Activated CD4-positive, alpha-beta T cell treated with anti-CD3 and anti-CD28 coated beads, Interleukin-2, amount 50 U/mL, for 24 hours (primary cell): ENCODE measurements at places on chromosomes 6 and 20.

DNA sequence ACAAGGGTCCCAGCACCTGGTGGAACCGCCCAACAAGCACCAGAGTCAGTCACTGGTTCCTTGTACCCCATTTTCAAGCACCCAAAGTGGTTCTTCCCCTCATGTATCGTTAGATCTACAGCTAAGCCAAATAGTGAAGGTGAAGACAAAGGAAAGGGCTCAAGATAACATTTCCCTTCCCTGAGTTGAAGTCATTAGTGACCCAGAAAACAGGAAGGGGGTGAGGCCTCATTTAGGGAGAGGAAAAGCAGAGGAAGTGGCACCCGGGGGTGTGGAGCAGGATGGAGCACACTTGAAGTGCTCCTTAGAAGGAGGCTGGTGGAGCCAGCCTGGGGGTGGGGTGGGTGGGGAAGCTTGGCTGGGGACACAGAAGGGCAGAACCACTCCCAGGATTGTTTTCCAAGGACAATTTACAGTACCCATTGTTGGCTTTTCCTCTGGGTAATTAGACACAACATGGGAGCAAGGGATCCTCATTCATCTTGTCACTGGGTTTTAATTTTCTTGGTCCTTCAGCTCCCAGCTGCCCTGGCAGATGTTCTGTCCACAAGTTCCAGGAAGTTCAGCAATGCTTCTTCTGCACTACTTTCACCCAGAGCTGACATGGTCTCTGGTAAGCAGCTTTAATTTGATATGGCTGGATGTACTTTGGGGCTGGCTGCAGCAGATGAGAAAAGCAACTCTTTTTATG is 73.3 kb upstream of the CD93 start:
- no peak for DNase-seq

- no peak for DNase-seq
These were observed 37.5 kb upstream of the IER3 start for GRCh38 chr6:30781743-30782424.

DNA sequence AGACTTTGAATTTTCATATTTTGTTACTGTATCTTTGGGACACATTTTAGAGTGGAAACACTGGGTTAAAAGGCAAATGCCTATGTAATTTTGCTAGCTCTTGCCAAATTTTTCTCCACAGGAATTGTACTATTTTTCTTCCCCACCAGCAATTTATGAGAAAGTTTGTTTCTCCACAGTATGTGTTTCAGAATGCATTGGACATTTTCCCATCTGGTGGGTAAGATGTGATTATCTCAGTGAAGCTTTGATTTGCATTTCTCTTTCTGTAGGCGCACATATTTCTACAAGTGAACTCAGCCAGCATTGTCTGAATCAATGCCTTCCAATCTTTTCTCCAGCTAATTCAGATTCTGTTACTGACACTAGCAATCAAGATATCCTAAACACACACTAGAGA is 157.8 kb downstream of the RCAN2 start:
- no peak for DNase-seq

- no peak for DNase-seq
These were observed 6.9 kb downstream of the EDN3 start for GRCh38 chr20:59307270-59307669.

- no peak for DNase-seq
These were observed 75.4 kb upstream of the LAMA2 start for GRCh38 chr6:128807577-128807976.

DNA sequence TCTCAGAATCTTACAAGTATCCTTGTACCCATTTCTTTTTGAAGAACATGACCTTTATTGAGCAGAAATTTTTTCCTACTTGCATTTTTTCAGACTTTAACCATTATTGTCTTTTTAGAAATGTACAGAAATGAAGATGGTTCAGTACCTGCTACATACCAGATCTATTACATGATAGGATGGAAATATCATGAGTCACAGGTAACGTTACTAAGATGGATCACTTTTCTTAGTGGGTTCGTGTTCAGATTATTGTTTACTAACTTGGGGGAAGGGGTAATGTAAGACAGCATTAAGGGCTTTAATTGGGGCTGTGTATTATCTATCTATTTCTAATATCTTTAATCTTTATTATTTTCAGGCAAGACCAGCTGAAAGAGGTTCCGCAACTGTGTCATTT is 31.9 kb downstream of the NDUFAF5 start:
- no peak for DNase-seq

- DNase-seq = no peak
These were observed 10.6 kb downstream of the NRN1 start for GRCh38 chr6:5995949-5996713.

GRCh38 chr6:99181174-99181573 is 168.3 kb downstream of the FAXC start:
- DNase-seq = no peak
